Fibroblast of upper back skin (primary cell): ENCODE measurements at places on chromosomes 16 and 17.

DNA sequence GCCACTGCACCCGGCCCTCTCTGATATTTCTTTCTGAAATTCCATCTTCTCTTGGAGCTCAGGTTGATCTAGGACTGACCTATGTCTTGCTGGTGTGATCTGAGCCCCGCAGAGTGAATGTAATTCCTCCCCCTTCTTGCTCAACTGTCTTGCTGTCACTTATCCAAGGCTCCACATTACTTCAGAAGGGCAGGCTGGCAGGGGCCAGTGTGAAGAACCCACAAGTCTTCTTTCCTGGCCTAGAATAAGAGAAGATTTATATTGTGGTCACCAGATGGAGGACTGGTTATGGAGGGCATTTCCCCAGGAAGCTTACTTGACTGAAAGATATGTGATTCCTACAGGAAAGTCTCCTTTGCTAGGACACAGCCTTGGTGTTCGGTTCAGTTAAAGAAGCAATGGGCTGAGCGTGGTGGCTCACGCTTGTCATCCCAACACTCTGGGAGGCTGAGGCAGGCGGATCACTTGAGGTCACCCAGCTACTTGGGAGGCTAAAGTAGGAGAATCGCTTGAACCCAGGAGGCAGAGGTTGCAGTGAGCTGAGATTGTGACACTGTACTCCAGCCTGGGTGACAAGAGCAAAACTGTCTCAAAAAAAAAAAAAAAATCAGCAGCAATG lies 13.4 kb downstream of the ITGAL start:
- peak; percentile 20 for DNase-seq

- DNase-seq = no peak
These were observed 137.5 kb upstream of the PLEKHM1 start for GRCh38 chr17:45628019-45628418.

GRCh38 chr16:31201582-31202413 lies 762 bp downstream of the PYCARD start:
- no peak for DNase-seq

- DNase-seq = peak; percentile 77
These were observed 13.7 kb upstream of the CDC42EP4 start for GRCh38 chr17:73325527-73325842.

- DNase-seq = no peak
These were observed 46.9 kb downstream of the ZFHX3 start for GRCh38 chr16:73000907-73001521.
